Hippocampal formation (tissue), 2 donors: ENCODE measurements at places on chromosomes 12 and 14.

- no peak for DNase-seq
Observed at GRCh38 chr14:71532790-71533189, 399.4 kb upstream of the RGS6 start.

GRCh38 chr12:29448157-29448556 is 49.3 kb downstream of the OVCH1 start:
- DNase-seq = no peak

- no peak for DNase-seq
Observed at GRCh38 chr12:750366-751191, 1.8 kb upstream of the WNK1 start.

DNA sequence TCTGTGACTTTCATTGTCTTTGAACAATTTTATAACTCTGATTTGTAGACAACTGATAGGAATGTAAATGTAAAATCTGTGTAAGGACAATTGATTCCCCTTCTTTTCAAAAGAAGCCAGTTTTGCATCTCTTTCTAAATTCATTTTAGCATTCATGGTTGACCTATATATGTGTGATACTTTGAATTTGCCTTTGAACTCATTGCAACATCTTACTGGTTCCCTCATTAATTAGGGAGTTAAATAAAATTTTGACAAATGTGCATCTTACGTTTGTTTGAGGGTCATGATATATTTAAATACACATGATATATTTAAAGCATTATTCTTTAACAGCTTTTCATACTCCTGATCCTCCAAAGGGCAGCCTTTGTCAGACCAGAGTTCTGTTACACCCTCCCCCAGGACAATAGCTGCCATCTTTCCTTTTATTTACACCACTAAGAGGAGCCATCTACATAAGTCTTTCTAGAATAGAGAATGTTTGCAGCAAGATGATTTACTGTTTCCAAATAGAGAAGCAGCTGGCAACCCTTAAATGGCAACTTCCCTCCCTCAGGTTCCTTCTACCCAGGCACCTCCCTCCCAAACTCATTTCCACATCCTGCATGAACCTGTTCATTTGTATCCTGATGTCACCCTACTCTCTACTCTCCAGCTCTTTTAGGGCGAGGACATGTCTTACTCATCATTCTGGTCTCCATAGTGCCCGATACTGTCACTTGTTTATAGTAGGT is 40.2 kb upstream of the APPL2 start:
- DNase-seq = no peak

DNA sequence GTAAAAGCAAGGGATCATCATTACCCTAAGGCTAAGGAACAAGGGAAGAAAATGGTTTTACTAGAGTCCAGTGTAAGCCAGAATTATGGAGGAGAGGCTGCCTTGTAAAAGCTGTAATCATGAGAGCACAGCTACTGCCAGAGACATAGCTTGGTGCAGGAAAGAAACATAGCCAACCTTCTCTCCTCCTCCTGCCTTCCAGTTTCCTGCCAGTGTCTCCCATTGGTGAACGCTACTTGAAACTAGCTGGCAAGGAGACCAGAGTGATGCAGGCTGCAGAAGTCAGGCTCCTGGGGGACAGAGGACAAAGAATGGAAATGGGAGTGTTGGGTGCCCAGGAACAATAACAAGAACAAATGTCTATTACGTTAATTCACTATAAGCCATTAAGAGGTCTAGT is 158.5 kb downstream of the NELL2 start:
- DNase-seq = no peak

- no peak for DNase-seq
Observed at GRCh38 chr14:50813544-50813863, 17.5 kb downstream of the NIN start.

- DNase-seq = no peak
Observed at GRCh38 chr14:73188501-73188911, 48.8 kb upstream of the PAPLN start.

- no peak for DNase-seq
Observed at GRCh38 chr12:124722878-124723277, 140.8 kb downstream of the SCARB1 start.

DNA sequence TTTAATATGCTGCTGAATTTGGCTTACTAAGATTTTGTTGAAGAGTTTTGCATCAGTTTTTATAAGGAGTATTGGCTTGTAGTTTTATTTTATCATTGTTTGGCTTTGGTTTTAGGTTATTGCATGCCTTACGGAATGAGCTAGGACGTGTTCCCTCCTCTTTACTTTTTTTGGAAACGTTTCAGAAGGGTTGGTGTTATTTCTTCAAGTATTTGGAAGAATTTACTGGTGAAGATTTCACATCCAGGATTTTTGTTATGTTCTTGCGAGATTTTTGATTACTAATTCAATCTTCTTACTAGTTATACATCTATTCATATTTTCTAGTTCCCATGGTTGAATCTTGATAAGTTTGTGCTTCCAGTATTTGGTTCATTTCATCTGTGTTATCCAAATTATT is 823.2 kb downstream of the SLC6A15 start:
- no peak for DNase-seq

GRCh38 chr12:82517027-82517426 is 158.7 kb downstream of the METTL25 start:
- DNase-seq = no peak

DNA sequence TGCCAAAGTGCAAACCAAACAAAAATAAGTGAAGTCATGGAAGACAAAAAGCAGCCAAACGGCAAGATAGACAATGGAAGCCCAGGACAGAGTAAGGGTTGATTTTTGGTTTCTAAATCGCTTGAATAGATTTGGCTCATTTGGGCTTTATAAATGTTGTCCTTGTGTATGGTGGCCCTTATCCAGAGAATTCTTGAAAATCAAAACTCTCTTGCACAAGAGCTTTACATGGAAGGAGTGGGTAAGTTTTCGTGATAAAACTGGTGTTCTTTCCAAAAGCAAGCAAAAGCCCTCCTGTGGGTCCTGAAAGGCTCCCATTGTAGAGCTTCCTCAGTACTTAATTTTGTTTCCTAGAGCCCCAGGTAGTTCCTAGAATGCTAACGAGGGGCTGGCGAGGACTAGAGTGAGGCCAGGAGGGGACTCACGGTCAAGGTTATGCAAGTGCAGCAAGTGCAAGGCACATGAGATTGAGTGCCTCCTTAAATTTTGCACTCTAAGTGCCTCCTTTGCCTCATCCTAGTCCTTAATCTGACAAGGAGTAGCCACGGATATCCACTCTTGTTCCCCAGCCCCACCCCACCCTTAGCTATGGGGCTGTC is 4.1 kb downstream of the SIX6 start:
- DNase-seq = no peak

DNA sequence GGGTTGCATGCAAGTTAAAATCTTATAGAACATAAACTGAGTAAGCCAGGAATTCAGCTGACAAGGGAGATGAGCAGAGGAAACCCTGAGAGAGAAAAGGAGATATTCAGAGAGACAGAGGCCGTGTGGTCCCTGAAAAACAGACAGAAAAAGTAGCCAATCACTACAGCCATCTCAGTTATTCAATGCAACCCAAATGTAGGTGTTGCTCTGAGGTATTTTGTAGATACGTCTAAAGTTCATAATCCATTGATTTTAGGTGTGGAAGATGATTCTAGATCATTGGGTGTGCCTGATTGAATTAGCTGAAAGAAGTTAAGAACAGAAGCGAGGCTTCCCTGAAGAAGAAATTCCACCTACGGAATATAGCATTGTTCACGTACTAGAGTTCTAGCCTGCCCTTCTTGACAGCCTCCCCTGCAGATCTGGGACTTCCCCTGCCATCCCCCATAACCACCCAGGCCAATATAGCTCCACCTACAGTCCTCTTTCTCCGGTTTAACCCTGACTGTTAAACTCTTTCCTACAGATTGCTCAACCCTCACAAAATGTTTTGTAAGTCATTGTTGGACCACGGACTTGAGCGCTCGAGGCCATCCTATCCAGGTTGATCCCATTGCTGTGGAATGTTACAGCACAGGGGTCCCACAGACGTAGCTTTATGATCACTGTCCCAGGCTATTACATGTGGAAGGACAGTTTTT is 21.7 kb downstream of the AICDA start:
- no peak for DNase-seq

- no peak for DNase-seq
Observed at GRCh38 chr14:33254342-33254741, 315.7 kb downstream of the NPAS3 start.
